ENCODE measurements at places on chromosomes 4 and X.

GRCh38 chr4:113901994-113902787 is 77.3 kb downstream of the ARSJ start:
- DNase-seq = no peak

DNA sequence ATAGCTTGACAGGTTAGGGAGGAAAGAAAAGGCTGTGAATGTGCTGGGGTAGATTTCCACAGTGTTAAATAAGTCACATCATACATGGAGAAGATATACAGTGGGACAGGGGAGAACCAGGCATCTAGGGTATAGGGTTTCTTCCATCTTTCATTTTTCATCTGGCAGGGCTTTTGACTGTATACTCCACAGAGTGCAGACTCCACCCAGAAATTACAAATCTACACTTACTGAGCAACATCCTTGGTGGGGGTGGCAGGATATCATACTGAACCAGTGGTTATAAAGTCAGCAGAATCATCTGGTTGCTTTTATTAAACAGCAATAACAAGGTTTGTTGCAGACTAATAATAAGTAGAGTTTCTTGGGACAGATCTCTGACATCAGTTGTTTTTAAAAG is 154.2 kb downstream of the NPNT start:
- DNase-seq = no peak

- no peak for DNase-seq
Measured at GRCh38 chr4:173748353-173748752, 218.3 kb upstream of the HAND2 start.

DNA sequence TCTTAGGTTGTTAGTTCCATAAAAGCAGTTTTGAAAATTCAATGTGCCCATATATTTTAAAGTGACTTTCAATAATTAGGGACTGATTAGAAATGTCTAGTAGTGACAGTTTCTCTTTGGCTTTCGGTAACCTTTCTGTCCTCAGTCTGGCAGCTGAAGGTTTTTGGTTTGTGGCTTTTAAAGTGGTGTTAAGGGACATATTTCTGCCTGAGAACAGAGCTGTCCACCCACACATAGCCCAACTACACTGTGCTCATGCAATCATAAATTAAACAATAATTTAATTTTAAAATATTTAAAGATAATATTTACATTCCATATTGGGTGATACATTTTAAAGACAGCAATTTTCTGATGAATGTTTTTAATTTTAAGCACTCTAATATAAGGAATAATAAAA is 335.0 kb upstream of the TENM3 start:
- no peak for DNase-seq

- DNase-seq = no peak
Measured at GRCh38 chr4:146510942-146511341, 10.8 kb downstream of the SLC10A7 start.

- DNase-seq = no peak
Measured at GRCh38 chrX:18252644-18253359, 32.1 kb upstream of the BEND2 start.

DNA sequence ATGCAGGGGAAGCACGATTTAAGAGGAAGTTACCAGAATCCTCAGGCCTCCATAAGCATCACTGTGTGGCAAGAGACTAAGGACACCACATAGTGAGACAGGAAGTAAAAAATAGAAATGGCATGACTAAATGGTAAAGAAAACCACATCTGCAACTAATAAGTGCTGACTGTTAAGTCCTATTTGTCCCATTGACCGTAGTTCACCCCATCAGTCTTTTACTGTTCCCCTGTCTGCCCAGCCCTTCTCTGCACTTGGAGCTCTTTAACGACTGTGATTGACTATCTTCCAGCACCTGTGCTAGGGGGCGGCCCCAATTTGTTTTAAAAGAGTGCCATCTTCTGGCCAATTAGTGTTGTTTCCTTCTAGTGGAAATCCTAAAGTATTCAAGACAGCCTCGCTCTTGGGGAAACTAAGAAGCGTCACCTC is 94.2 kb downstream of the MAOA start:
- DNase-seq = no peak

GRCh38 chr4:70197842-70198241 is 2.3 kb downstream of the ODAM start:
- no peak for DNase-seq

DNA sequence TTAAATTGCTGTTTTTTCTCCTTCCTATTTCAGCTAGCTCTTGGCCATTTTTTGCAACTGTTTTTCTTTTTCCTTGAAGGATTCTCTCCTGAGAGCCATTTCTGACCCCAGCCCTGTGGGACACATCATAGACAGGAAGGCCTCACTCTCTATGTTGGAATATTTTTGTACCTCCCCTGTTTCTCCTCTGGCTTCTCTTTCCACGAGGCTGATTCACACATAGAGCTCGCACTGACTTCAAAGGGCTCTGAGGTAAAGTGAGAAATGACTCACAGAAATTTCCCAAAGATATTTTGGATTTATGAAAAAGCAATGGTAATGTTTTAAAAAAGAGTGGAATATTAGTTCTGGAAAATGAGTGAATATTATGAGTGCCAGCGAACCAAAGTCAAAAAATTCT is 181.7 kb upstream of the IGFBP7 start:
- no peak for DNase-seq

DNA sequence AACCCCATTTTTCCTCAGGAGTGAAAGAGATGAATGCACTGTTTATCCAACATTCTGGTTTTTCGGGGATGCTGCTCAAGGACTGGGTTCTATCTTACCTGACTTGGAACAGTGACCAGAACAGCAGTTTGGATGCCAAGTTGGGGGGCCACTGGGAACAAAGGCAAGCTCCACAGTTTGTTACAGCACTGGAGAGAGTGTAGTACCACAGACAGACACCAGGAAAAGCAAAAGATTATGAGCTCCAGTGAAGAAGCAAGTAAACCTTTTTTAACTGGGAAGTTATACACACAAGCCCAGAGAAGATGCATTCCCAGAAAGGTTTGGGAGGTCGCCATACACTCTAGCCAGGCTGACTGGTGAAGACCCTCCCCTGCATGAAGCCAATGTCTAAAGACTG is 13.6 kb downstream of the C4orf36 start:
- DNase-seq = no peak

DNA sequence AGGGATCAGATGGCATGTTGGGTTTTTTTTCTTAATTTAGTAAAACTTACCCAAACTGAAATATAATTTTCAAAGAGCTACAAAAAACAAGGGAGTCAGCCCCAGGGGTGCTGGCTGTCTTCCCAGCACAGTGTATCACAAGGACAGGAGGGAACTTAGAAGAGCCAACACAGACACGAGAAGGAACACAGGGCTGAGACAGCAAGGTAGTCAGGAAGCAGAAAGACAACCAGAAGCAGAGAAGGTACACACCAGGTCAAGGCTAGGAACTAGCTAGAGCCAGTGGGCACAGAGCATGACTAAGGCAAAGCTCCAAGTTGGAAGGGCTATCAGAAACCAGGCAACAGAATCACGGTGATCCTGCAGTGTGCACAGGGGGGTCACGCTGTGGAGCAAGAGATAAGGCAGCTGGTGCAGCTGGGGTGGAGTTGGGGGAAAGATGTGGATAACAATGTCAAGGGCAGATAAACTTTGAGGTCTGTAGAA is 168.7 kb downstream of the NR3C2 start:
- DNase-seq = no peak

GRCh38 chr4:107631560-107631959 is 88.5 kb downstream of the PAPSS1 start:
- DNase-seq = no peak
